ENCODE measurements at places on chromosomes 13 and 19. TPM values are rescaled to one million over a fixed set of nuclear protein-coding genes. Genes with fewer than 3 reads are reported as not detected.

The PPM1N gene
- 15.6 TPM for total RNA-seq

The VSTM2B gene
- total RNA-seq = not detected

The FBXO27 gene
- not detected for total RNA-seq

The FPR2 gene
- total RNA-seq = not detected

The DOCK9 gene
- 201 TPM for total RNA-seq

The OSCAR gene
- total RNA-seq = not detected

The CGB3 gene
- not detected for total RNA-seq

The ZNF599 gene
- total RNA-seq = 10.7 TPM

The CGB5 gene
- not detected for total RNA-seq

The ZIC5 gene
- not detected for total RNA-seq

- peaks cover 6% of the 10 kb centered on the region for H3K36me3 ChIP-seq
- no peak overlapping the region for H3K4me3 ChIP-seq
- H3K4me1 ChIP-seq = peaks cover 6% of the 10 kb centered on the region
- DNase-seq = no peak
- no peak overlapping the region for H3K27ac ChIP-seq
Measured at GRCh38 chr19:3975144-3975543, 4.2 kb upstream of the DAPK3 start.

DNA sequence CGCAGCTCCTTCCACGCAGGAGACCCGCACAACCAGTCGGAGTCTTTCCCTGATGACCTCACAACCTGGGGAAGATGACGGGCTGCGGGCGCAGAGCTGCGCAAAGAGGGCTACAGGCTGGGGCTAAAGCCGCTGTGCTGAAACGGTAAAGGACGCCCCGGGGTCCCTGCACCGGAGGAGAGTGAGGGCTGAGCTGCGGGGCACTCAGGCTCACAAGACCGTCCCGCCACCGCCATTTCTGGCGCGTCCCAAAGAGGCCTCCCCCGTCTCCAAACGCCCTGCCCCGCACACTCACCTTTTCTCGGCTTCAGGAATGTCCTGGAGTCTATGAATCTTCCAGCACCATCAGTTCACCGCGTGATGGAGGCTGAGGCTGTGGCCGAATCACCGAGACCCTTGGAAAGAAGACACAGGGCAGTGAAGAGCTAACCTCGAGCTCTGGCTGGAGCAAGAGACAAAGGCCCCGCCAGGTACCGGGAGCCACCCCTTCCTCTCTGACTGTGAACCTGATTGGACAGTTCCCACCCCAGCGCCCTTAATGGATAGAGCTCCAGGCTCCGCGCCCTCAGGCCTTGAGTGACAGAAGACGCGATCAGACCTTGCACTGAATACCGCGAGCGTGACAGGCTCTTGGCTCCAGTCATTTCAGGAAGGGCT lies 41.8 kb upstream of the ZNF429 start:
- H3K4me1 ChIP-seq = peaks cover 6% of the 10 kb centered on the region
- H3K27ac ChIP-seq = no peak overlapping the region
- peak; percentile 27 for DNase-seq
- peak overlapping the region; percentile 87 for H3K4me3 ChIP-seq
- H3K36me3 ChIP-seq = peaks cover 16% of the 10 kb centered on the region
- peaks cover 8% of the 10 kb centered on the region for H3K27me3 ChIP-seq

GRCh38 chr19:54209058-54209810 lies 8.6 kb downstream of the RPS9 start:
- H3K27me3 ChIP-seq = no peaks in the 10 kb centered on the region
- H3K36me3 ChIP-seq = no peaks in the 10 kb centered on the region
- H3K4me1 ChIP-seq = peaks cover 74% of the 10 kb centered on the region
- H3K4me3 ChIP-seq = peak overlapping the region; percentile 73

GRCh38 chr13:43309311-43309710 lies 285.9 kb downstream of the DNAJC15 start:
- peaks cover 12% of the 10 kb centered on the region for H3K27me3 ChIP-seq
- H3K4me1 ChIP-seq = no peaks in the 10 kb centered on the region
- no peak for DNase-seq
- no peak overlapping the region for H3K4me3 ChIP-seq
- H3K36me3 ChIP-seq = no peaks in the 10 kb centered on the region
- H3K27ac ChIP-seq = no peak overlapping the region

DNA sequence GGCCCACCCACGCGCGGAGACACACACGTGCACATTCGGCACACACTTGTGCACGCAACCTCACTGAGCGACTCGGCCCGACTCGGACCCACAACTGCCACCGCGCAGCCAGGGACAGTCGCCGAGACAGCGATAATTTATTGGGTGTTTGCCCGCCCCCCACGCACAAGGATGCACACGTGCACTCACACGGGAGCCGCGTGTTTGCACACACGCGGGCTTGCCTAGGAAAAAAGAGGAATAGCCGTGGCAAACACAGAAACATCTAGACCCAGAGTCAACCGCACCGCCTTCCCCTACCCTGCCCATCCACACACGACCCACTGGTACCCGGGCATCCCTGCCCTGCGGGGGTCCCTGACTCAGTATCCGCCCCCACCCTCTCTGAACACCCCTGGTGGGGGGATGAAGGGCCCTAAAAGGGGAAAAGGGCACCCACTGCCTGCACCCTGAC lies 1.1 kb upstream of the SSBP4 start:
- no peaks in the 10 kb centered on the region for H3K36me3 ChIP-seq
- no peak overlapping the region for H3K27ac ChIP-seq
- H3K27me3 ChIP-seq = no peaks in the 10 kb centered on the region
- peaks cover 76% of the 10 kb centered on the region for H3K4me1 ChIP-seq
- peak overlapping the region; percentile 84 for H3K4me3 ChIP-seq

- H3K4me3 ChIP-seq = no peak overlapping the region
- H3K27ac ChIP-seq = no peak overlapping the region
- H3K36me3 ChIP-seq = no peaks in the 10 kb centered on the region
- DNase-seq = no peak
Measured at GRCh38 chr19:51316688-51317087, 5.2 kb downstream of the IGLON5 start.

DNA sequence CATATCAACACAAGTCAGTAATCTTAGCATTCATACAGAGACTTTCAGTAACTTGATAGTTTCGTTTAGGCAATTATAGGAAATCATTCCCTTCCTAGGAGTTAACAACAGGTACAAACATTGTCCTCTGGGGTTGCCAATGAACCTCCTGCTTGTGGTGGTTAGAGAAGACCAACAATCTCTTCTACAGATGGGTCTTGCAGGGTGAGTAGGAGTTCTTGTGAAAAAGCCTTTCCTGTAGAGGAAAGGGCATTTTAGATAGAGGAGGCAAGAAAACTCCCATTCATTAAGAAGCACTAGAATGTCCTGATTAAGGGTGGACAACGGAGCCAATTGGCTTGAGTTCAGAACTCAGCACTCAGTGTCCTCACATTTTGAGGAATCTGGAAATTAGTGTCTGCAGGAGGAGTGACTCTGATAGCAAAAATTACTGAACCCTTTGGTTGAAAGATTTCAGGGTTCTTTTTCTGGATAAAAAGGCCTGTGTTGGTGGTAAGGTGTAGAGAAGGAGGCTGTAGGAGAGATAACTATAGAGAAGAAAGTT lies 4.2 kb downstream of the WDFY2 start:
- no peaks in the 10 kb centered on the region for H3K36me3 ChIP-seq
- no peak overlapping the region for H3K4me3 ChIP-seq
- DNase-seq = no peak
- H3K27me3 ChIP-seq = no peaks in the 10 kb centered on the region
- H3K27ac ChIP-seq = no peak overlapping the region

DNA sequence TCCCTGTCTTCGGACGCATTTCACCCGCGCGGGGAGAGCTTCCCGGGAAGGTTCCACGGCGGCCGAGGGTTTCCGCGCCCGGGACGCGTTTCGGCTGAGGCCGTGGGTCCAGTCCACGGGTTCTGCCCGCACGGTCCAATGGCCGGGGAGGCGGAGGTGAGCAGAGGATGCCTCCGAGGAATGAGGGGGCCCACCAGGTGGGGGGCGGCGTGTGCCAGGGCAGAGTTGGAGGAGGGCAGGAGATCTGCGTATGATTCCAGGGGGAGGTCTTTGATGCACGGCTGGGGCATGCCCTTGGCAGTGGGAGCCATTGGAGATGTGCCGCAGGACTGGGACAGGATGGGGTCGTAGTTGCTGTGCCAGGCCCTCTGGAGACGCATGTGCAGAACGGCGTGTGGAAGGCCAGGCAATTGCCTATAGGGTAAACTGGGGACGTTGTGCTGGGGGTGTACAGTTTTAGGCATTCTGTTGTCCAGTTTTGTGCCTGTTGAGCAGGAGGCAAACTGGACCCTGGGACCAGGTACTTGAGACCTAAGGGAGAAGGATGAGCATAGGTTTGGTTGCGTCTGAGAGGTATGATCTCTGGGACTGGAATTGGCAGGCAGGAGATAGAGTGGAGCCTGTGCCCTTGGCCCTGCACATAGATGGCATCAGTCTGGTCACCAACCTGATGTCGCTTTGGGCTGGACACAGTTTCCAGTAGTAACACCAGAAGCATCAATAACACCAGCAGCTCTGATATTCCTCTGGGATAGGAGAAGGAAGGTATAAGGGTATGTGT lies 751 bp downstream of the ZNF584 start:
- H3K36me3 ChIP-seq = no peaks in the 10 kb centered on the region
- no peaks in the 10 kb centered on the region for H3K27me3 ChIP-seq
- peak overlapping the region; percentile 96 for H3K4me3 ChIP-seq
- no peak for DNase-seq

DNA sequence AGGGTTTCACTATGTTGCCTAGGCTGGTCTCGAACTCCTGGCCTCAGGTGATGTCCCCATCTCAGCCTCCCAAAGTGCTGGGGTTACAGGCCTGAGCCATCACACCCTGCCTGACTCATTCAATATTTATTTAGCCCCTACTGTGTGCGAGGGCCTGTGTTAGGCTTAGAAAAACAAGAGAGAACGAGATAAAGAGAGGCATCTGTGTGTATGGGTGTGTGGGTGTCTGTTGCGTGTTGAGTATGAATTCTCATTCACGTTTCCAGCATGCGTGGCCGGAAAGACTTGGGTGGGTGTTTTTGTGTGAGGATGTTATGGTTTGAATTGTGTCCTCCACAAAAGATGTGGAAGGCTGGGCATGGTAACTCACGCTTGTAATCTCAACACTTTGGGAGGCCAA lies 9.5 kb downstream of the GADD45B start:
- no peak overlapping the region for H3K4me3 ChIP-seq
- DNase-seq = no peak
- no peak overlapping the region for H3K27ac ChIP-seq
- H3K36me3 ChIP-seq = peaks cover 9% of the 10 kb centered on the region

GRCh38 chr13:44918326-44919103 lies 70.8 kb downstream of the NUFIP1 start:
- H3K27me3 ChIP-seq = no peaks in the 10 kb centered on the region
- no peak overlapping the region for H3K27ac ChIP-seq
- peak; percentile 69 for DNase-seq
- H3K4me3 ChIP-seq = no peak overlapping the region
- no peaks in the 10 kb centered on the region for H3K36me3 ChIP-seq

- no peaks in the 10 kb centered on the region for H3K27me3 ChIP-seq
- DNase-seq = no peak
- peaks cover 10% of the 10 kb centered on the region for H3K4me1 ChIP-seq
- no peak overlapping the region for H3K4me3 ChIP-seq
- H3K36me3 ChIP-seq = no peaks in the 10 kb centered on the region
- peak overlapping the region; percentile 12 for H3K27ac ChIP-seq
Measured at GRCh38 chr13:48443442-48444208, 30.7 kb upstream of the LPAR6 start.

- H3K4me3 ChIP-seq = no peak overlapping the region
- H3K4me1 ChIP-seq = no peaks in the 10 kb centered on the region
- H3K27me3 ChIP-seq = no peaks in the 10 kb centered on the region
Measured at GRCh38 chr13:56864451-56864850, 276.3 kb upstream of the PRR20A start.

DNA sequence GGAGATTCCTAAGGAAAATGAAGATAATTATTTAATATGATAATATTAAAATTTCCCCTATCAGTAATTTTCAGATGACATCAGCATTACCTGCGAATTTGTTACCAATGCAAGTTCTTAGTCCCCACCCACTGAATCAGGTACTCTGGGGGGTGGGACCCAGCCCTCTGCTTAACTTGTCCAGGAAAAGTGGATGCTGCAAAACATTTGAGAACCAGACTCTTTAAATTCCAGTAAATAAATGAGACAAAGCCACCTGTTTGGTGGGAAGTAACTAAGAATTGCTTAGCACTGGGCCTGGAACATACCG lies 495 bp upstream of the ZNF599 start:
- H3K4me3 ChIP-seq = peak overlapping the region; percentile 88
- H3K4me1 ChIP-seq = peaks cover 12% of the 10 kb centered on the region
- no peak overlapping the region for H3K27ac ChIP-seq
- H3K36me3 ChIP-seq = no peaks in the 10 kb centered on the region

DNA sequence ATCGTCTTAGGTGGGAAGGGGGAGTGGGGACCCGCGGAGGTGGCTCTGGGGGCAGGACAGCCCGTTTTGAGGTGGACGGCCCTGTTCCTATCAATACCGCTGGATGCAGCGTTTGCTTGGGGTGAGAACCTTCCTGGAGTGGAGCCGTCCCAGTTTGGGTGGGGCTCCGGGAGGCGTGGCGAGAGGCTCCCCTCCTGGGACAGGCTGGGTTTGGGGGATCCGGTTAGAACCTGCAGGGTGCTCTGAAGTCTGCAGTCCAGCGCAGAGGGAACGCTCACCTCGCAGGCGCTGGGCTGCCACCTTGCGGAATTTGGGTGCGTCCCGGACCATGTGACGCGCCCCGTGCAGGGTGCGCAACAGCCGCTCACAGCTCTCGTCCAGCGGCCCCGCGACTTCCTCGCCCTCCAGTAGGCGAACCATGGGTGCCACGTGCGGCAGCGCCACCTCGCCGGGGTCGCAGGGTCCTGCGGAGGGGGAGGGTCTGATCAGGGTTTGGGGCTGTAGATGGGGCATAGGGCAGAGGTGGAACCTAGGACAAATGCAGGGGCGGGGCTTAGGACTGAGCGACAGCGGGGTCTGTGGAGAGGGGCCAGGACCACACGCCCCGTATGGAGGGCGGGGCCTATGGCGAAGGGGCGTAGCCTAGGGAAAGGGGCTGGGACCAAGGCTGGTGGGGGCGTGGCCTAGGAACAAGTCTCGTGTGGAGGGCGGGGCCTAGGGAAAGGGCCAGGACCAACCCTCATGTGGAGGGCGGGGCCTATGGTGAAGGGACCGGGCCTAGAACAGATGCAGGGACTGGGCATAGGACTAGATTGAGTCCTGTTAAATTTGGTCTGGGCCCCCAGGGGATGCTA lies 13.8 kb downstream of the SH2D3A start:
- peak overlapping the region; percentile 71 for H3K4me3 ChIP-seq
- no peaks in the 10 kb centered on the region for H3K27me3 ChIP-seq
- peak; percentile 68 for DNase-seq

DNA sequence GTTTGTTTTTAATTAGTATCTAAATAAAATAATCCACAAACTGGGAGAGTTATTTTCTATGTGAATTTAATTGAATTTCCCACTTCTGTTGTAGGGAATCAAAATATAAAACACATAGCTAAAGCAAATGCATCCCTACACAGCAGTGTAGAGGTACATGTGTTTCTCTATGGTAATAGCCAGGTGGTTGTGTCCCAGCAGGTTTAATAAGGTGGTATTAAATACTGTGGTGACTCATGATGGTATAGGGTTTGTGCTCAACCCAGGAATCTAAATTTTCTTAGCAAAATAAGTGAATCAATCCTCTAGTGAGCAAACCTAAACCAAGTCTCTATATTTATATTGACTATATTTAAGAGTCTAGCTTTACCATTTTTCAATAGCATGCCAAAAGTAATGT lies 30.0 kb downstream of the PCDH9 start:
- no peaks in the 10 kb centered on the region for H3K36me3 ChIP-seq
- H3K4me3 ChIP-seq = no peak overlapping the region
- H3K27me3 ChIP-seq = no peaks in the 10 kb centered on the region
- no peak for DNase-seq
- no peak overlapping the region for H3K27ac ChIP-seq

Data from naive thymus-derived CD8-positive, alpha-beta T cell (primary cell).